ENCODE measurements at places on chromosomes 11 and 22. TPM values are rescaled to one million over a fixed set of nuclear protein-coding genes. Genes with fewer than 3 reads are reported as not detected.

Gene PRR5
- 2.8 TPM for polyA plus RNA-seq

Gene PLEKHB1
- polyA plus RNA-seq = 0.71 TPM

Gene SCGB1A1
- polyA plus RNA-seq = not detected

Gene FTH1
- polyA plus RNA-seq = 1,346 TPM

Gene CARD18
- polyA plus RNA-seq = 0.07 TPM

Gene MS4A4A
- polyA plus RNA-seq = 9.2 TPM

Gene TSPAN18
- 37.7 TPM for polyA plus RNA-seq

Gene OPCML
- 0.07 TPM for polyA plus RNA-seq

Gene SEZ6L
- polyA plus RNA-seq = 0.01 TPM

Gene HPS5
- polyA plus RNA-seq = 5.5 TPM

Gene UFD1
- 55.3 TPM for polyA plus RNA-seq

Gene SESN3
- polyA plus RNA-seq = 1.4 TPM

Gene ACRV1
- polyA plus RNA-seq = not detected

Gene FIBIN
- polyA plus RNA-seq = 5.1 TPM

Gene IFITM1
- polyA plus RNA-seq = 235 TPM

Gene MCM5
- 5.7 TPM for polyA plus RNA-seq
